Progenitor cell of endocrine pancreas (in vitro differentiated cells): ENCODE measurements at places on chromosomes 12 and 14.

DNA sequence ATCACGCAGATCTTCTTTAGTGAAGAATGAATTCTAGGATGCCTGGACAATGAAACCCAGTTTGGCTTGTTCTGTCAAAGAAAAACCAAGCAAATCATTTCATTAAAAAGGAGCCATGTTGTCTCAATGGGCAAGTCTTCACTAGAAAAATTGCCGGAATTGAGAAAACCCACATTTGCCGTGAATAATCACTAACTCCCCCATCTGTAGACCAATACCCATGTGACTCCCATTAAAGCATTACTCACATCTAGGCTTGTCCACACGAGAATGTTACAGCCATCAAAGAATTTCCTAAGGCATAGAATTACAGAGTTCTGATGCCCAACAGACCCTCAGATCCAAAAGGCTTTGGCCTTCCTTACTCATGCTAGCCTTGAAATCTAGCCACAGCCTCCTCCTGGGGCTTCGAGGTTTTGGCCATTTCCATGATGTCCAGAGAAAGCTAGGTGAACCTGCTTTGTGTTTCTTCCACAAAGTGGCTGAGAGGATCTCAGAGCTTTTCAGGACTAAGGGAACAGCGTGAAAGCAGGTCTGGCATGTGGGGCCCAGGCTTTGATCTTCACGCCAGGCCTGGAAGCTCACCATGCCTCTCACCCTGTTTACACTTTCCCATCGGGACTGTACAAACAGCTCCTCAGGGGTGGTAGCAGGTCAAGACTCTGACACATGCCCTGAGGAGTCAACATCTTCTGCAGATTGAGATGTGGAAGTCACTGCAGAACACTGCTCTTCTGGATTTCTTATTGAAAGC lies 12.1 kb downstream of the SLC7A8 start:
- H3K4me3 ChIP-seq, result no peak overlapping the region
- no peaks in the 10 kb centered on the region for H3K27me3 ChIP-seq
- H3K4me1 ChIP-seq, result peaks cover 15% of the 10 kb centered on the region
- DNase-seq, result no peak
- peaks cover under 1% of the 10 kb centered on the region for H3K36me3 ChIP-seq

GRCh38 chr12:80404629-80405028 lies 39.4 kb upstream of the PTPRQ start:
- H3K4me1 ChIP-seq, result no peaks in the 10 kb centered on the region
- H3K27ac ChIP-seq, result no peak overlapping the region
- DNase-seq, result no peak
- peaks cover 5% of the 10 kb centered on the region for H3K27me3 ChIP-seq

- peaks cover 8% of the 10 kb centered on the region for H3K4me1 ChIP-seq
- H3K36me3 ChIP-seq, result no peaks in the 10 kb centered on the region
- H3K27me3 ChIP-seq, result peaks cover 42% of the 10 kb centered on the region
- no peak overlapping the region for H3K4me3 ChIP-seq
- H3K27ac ChIP-seq, result no peak overlapping the region
These were observed 49.2 kb upstream of the CCND2 start for GRCh38 chr12:4224206-4224889.

GRCh38 chr12:123614531-123614930 lies 12.6 kb downstream of the DDX55 start:
- no peak overlapping the region for H3K4me3 ChIP-seq
- peaks cover 29% of the 10 kb centered on the region for H3K36me3 ChIP-seq
- no peak for DNase-seq
- H3K4me1 ChIP-seq, result no peaks in the 10 kb centered on the region
- H3K27me3 ChIP-seq, result no peaks in the 10 kb centered on the region

DNA sequence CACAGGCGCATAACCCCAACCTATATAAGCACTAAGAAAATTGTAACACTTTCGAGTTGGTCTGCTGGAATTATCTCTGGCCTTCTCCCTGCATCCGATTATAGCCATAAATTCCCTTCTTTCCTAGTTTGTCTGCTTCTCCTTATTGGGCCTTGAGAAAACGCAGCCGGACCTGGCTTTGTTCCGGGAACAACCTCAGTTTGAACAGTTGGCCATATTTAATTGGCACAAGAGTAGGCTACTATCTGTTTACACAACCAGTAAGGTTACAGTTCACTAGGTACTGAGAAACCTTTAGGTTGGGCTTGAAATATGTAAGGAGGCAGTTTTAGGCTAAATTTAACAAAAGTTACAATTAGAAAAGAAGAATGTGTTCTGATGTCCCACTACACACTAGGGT lies 176.1 kb downstream of the IPO8 start:
- H3K4me1 ChIP-seq, result peaks cover 21% of the 10 kb centered on the region
- H3K36me3 ChIP-seq, result peaks cover 2% of the 10 kb centered on the region
- H3K27ac ChIP-seq, result peak overlapping the region; percentile 46
- H3K4me3 ChIP-seq, result no peak overlapping the region

- no peaks in the 10 kb centered on the region for H3K27me3 ChIP-seq
- H3K4me1 ChIP-seq, result no peaks in the 10 kb centered on the region
- H3K27ac ChIP-seq, result no peak overlapping the region
- H3K36me3 ChIP-seq, result no peaks in the 10 kb centered on the region
- H3K4me3 ChIP-seq, result no peak overlapping the region
These were observed 43.7 kb upstream of the HECTD1 start for GRCh38 chr14:31251028-31251958.

- no peaks in the 10 kb centered on the region for H3K27me3 ChIP-seq
- H3K4me3 ChIP-seq, result no peak overlapping the region
- H3K36me3 ChIP-seq, result peaks cover 6% of the 10 kb centered on the region
- no peaks in the 10 kb centered on the region for H3K4me1 ChIP-seq
- no peak for DNase-seq
These were observed 1395.1 kb downstream of the LRFN5 start for GRCh38 chr14:43001731-43002130.

- peaks cover 14% of the 10 kb centered on the region for H3K4me1 ChIP-seq
- H3K4me3 ChIP-seq, result no peak overlapping the region
- no peak overlapping the region for H3K27ac ChIP-seq
- no peak for DNase-seq
These were observed 37.0 kb downstream of the CDKL1 start for GRCh38 chr14:50359631-50360030.

DNA sequence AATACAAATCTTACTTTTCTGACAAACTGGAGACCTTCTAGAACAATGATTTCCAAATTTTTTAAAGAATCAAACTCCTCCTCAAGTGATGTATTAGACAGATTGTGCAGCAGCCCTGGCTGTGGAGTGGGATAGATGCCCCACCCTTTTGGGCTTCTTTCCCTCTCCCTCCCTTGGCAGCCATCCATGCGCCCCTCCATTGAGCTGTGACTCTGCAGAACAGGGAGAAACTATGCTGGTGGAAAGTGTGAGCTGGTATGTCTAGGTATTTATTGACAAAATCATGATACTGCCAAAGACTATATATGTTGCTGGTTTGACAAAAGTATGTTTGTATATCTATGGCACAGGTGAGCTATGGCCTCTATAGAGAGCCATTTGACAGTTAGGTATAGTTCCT lies 138.5 kb downstream of the KTN1 start:
- no peak for DNase-seq
- no peak overlapping the region for H3K27ac ChIP-seq
- peaks cover 22% of the 10 kb centered on the region for H3K4me1 ChIP-seq
- peaks cover 3% of the 10 kb centered on the region for H3K36me3 ChIP-seq

- no peak overlapping the region for H3K27ac ChIP-seq
- no peak for DNase-seq
- no peaks in the 10 kb centered on the region for H3K36me3 ChIP-seq
- H3K27me3 ChIP-seq, result no peaks in the 10 kb centered on the region
- H3K4me3 ChIP-seq, result no peak overlapping the region
These were observed 105.1 kb downstream of the NDUFA12 start for GRCh38 chr12:94898388-94898787.

DNA sequence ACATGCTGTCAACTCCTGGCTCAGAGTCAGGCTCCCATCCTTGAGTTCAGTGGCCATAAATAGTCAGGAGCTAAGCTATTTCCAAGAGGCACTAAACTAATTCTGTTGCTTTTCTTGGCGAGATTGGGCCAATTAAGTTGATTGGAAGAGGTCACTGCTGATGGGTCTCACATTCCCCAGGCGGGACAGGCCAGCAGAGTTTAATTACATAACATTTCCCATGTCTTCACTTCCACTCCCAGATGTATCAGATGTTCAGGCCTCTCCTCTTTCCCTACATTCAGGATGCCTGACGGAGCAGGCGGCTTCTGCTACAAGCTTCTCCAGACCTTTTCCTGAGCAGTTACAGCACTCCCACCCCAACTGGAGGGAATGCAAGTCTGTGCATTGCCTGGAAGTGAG lies 5.3 kb downstream of the NTF3 start:
- H3K27me3 ChIP-seq, result peaks cover 31% of the 10 kb centered on the region
- H3K4me3 ChIP-seq, result no peak overlapping the region
- DNase-seq, result no peak
- H3K4me1 ChIP-seq, result peaks cover 13% of the 10 kb centered on the region
- no peak overlapping the region for H3K27ac ChIP-seq
- H3K36me3 ChIP-seq, result peaks cover 1% of the 10 kb centered on the region

- H3K27ac ChIP-seq, result no peak overlapping the region
- H3K27me3 ChIP-seq, result no peaks in the 10 kb centered on the region
These were observed 45.7 kb upstream of the KRAS start for GRCh38 chr12:25296381-25296780.

DNA sequence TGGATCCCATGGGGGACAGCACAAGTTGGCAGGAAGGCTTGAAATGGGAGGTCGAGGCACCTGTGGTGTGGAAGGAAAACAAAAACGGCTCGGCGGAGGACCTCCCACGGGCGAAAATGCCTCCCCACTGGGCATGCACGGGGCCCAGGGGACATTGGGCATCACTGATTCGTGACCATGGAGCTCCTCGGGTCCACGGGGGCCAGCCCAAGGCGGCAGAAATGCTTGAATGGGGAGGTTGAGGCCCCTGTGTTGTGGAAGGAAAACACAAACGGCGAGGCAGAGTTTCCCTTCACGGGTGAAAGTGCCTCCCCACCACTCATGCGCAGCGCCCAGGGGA lies 376.0 kb downstream of the ALG10 start:
- H3K36me3 ChIP-seq, result peaks cover 3% of the 10 kb centered on the region
- no peak overlapping the region for H3K4me3 ChIP-seq
- no peaks in the 10 kb centered on the region for H3K27me3 ChIP-seq
- no peak overlapping the region for H3K27ac ChIP-seq

DNA sequence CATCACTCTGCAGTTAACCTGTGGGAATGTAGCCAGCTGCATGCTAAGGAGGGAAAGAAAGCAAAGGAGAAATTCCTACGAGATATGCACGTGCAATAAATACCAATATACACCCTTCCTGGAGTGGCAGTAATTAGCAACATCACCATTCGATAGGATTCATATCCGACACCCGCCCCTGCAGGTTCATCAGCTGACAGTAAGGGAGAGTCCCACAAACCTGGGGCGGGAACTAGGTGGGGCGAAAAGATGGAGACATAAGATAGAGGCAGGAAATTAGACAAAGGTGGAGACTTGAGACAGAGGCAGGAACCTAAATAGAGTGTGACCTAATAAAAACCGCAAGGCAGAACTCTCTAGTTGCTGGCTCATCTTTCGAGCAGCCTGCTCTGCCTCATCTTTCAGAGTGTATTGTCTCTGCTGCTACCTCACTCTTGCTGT lies 51.6 kb downstream of the PLEKHG3 start:
- H3K27ac ChIP-seq, result peak overlapping the region; percentile 83
- H3K36me3 ChIP-seq, result no peaks in the 10 kb centered on the region
- no peak for DNase-seq
- no peak overlapping the region for H3K4me3 ChIP-seq
- peaks cover 9% of the 10 kb centered on the region for H3K27me3 ChIP-seq

- H3K4me3 ChIP-seq, result no peak overlapping the region
- no peak for DNase-seq
- peaks cover 3% of the 10 kb centered on the region for H3K36me3 ChIP-seq
- peaks cover 24% of the 10 kb centered on the region for H3K4me1 ChIP-seq
- H3K27me3 ChIP-seq, result no peaks in the 10 kb centered on the region
- no peak overlapping the region for H3K27ac ChIP-seq
These were observed 728.5 kb downstream of the FSCB start for GRCh38 chr14:43778570-43778936.

DNA sequence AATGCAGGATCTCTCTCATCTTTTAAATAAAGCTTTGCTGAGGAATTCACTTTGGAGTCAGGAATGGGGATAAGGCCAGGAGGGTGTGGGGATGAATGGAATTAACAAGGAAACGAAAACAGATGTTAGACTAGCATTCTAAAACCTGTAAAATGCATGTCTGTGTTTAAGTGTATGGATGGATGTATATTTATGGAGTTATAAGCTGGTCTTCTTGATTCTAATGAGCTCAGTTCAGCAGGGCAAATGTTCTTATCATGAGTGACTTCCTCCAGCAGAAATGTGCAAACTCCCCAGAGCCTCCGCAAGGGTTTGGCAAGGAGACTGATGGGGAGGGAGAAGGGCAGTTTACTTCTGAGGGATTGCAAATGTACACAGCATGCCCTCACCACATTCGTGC lies 149.1 kb downstream of the NTF3 start:
- H3K27me3 ChIP-seq, result peaks cover 13% of the 10 kb centered on the region
- H3K36me3 ChIP-seq, result no peaks in the 10 kb centered on the region
- no peak for DNase-seq
- H3K4me1 ChIP-seq, result peaks cover 11% of the 10 kb centered on the region

GRCh38 chr12:45327823-45328383 lies 112.0 kb downstream of the ANO6 start:
- no peaks in the 10 kb centered on the region for H3K27me3 ChIP-seq
- no peak for DNase-seq
- no peak overlapping the region for H3K27ac ChIP-seq
- no peak overlapping the region for H3K4me3 ChIP-seq
- peaks cover 20% of the 10 kb centered on the region for H3K4me1 ChIP-seq

- H3K4me3 ChIP-seq, result no peak overlapping the region
- DNase-seq, result no peak
- H3K4me1 ChIP-seq, result peaks cover 20% of the 10 kb centered on the region
- H3K27me3 ChIP-seq, result no peaks in the 10 kb centered on the region
- H3K36me3 ChIP-seq, result peaks cover 6% of the 10 kb centered on the region
These were observed 97.7 kb downstream of the ETV6 start for GRCh38 chr12:11746940-11747716.

- peak overlapping the region; percentile 44 for H3K27ac ChIP-seq
- H3K27me3 ChIP-seq, result no peaks in the 10 kb centered on the region
- no peak overlapping the region for H3K4me3 ChIP-seq
These were observed 4.2 kb downstream of the RNASE9 start for GRCh38 chr14:20556500-20557211.

- H3K27me3 ChIP-seq, result peaks cover 6% of the 10 kb centered on the region
- H3K27ac ChIP-seq, result peak overlapping the region; percentile 49
- H3K36me3 ChIP-seq, result no peaks in the 10 kb centered on the region
These were observed 9.0 kb upstream of the LRFN5 start for GRCh38 chr14:41597647-41598046.
